ENCODE measurements at places on chromosomes 16 and 17. TPM values are rescaled to one million over a fixed set of nuclear protein-coding genes. Genes with fewer than 3 reads are reported as not detected.

DNA sequence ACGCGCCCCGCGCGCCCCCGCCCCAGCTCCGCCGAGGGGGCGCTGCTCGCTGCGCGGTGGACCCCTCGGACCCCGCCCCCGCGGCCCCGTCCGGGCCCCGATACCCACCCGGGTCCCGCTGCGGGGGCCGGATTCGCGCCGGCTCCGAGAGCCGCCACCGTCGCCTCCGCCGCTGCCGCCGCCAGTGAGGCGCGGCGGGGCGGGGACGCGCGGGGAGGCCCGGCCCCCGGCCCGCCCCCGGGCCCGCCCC, at the start of gene TBC1D16:
TBC1D16 (minus strand) TSS at position 186 of the 250 bp plus-strand sequence. CDS start 22,325 bp downstream, outside the sequence.
- DNase-seq, result no peak

- no peak for DNase-seq
Observed at GRCh38 chr17:67912656-67913055, 83.6 kb downstream of the C17orf58 start.

The IL21R gene
- total RNA-seq, result 1.3 TPM

The CCL22 gene
- 0.08 TPM for total RNA-seq

The ELMO3 gene
- 2.2 TPM for total RNA-seq
